ENCODE measurements at places on chromosomes 2 and 18. TPM values are rescaled to one million over a fixed set of nuclear protein-coding genes. Genes with fewer than 3 reads are reported as not detected.

The GREB1 gene
- total RNA-seq = 2.3 TPM

The CD8B2 gene
- 0.21 TPM for total RNA-seq

DNA sequence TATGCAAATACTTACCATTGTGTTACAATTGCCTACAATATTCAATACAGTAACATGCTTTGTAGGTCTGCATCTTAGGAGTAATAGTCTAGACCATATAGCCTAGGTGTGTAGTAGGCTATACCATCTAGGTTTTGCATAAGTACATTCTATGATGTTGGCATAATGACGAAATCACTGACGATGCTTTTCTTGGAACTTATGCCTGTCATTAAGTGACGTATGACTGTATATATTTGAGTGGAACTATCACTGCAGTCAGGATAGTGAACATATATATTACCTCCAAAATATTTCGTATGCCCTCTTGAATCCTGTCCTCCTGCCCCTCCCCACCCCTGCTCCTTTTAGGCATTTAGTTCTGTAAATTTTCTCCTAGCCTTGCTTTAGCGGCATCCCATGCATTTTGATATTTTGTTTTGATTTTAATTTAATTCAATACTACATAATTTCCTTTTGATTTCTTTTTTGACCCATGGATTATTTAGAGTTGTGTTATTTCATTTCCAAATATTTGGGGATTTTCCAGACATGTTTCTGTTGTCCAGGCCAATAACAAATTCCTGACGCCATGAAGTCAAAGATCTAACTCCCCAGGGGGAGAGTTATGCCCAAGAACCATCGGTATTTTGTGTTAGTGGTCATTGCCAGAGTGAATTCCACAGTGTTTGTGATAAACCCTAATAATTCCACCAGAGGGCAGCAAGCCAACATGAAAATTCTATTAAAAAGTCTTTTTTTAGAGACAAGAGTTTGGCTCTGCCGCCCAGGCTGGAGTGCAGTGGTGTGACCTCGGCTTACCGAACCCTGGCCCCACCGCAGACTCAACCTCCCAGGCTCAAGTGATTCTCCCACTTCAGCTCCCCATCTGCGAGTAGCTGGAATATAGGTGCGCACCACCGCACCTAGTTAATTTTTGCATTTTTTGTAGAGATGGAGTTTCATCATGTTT, 24.2 kb upstream of the CASP8 start:
- peak; percentile 75 for DNase-seq

DNA sequence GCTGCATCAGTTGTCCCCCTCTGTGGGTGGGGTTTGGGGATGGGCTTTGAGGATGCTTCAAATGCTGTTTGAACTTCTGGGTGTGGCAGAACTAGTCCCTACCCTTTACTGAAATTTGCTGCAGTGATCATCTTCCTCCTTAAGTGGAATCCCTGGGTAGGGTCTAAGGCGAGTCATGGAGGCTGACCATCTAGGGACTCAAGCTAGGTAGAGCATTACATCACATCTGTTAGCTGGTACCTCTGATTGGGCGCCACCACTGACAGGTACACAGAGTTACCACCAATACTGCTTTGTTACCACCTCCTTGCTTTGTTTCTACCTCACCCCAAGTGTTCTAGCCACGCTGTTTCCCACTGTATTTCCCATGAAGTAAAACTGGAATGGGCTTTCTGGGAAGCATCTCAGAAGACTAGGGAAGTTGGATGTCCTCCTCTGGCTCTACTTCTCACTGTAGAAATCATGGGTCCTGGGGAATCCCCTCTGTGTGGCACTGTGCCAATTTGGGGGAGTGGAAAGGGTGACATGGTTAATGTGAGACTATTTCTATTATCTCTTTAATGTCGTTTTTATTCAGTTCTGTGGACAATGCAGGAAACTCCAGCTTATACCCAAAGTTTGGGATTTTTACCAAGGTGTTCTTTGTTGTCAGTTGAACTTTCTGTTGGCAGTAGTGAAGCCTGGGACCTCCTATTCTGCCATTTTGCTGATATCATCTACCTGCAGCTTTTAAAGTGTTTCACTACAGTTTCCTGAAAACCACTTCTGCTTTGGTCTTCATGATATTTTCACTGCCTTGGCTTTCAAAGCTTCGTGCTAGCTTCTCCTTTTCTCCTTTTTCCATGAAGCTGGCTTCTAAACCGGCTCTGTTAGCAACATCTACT, 14.5 kb upstream of the SULT1C4 start:
- no peak for DNase-seq

GRCh38 chr2:207478572-207478971, 51.2 kb upstream of the CREB1 start:
- DNase-seq = no peak

DNA sequence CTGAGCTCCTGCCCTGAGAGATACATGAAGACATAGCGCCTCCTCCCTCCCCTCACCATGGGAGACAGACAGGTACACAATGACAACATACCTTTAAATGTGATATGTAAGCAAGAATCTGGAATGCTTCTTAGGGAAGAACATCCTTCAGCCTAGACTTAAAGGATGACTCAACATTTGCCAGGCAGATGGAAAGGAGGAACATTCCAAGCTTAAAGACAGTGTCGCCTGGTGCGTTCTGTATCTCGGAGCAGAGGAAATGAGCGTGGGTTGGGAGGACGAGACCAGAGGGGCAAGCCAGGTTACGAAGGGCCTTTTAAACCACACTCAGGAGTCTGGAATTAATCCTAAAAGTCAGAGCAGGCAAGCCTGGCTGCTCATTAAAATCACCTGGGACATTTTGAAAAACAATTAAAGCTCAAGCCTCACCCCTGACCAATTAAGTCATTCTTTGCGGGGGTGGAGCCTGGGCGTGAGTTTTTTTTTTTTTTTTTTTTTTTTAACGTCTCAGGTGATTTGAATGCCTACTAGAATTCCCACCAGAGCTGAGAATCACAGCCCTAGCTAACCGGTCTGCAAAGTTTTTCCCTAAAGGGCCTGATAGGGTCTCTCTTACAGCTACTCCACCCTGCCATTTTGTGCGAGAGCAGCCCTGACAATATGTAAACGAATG, 131.2 kb upstream of the SEC11C start:
- no peak for DNase-seq

DNA sequence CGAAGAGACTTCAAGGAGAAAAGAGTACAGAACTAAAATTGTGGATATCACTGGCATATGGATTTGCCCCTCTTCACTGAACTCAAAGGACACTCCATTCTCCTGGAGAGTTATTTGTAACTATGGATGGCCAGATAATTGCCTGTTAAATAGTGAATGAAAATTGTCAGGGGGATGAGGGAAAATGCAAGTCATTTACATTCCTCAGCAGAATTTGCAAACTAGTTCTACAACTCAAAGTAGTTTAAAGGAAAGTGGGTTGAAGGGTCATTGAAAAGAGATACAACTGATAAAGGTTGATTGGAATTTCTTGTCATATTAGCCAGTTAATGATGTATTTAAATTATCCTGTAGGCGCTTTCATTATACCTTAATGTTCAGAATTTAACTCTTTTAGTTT, 266.5 kb upstream of the SPOPL start:
- no peak for DNase-seq

DNA sequence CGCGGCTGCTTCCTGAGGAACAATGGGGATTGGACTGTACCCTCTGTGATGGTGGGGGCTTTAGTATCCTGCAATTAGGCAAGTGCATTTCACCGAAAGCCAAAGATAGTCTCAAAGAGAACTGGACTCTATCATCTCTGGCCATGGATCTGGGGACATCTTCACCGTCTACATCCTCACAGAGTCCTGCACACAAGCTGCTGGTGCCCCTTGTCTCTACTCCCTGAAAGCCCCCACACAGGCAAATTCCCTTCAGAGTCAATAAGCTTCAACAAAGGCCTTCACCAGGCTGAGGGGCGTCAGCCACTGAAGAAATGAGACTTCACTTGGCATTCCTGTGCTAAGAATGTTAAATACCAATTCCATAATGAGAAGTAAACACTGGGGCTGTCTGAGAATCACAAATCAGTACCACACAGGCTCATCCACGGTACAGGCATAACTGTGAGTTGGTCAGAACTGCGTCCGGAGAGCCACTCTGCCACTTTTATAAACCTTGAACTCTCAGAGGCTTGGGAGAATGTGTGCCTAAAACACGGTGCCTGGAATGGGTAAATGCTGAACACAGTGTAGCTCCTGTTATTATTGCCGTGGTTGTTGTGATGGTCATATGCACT, 432.7 kb downstream of the ZNF521 start:
- no peak for DNase-seq

GRCh38 chr18:62713651-62714247, 1.6 kb upstream of the PHLPP1 start:
- DNase-seq = no peak

DNA sequence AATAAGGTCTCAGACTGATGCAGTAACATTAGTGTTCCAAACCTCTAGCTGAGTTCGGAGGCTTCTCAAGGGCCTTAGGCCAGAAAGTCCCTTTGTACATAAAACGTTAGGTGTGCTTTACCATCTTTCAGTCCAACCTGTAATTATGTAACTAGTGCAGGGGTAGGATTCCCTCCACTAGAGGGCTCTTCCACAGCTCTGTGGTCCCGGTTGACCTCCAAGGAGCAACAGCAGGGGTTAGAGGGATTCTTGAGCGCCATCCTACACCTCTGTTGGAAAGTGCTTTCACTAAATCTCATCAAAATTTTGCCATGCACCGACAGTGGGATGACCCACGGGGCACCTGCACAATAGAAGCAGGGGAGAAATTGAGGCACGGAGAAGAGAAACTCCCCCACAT, 155.8 kb upstream of the LRP1B start:
- no peak for DNase-seq

- DNase-seq = no peak
Observed at GRCh38 chr18:56770097-56770496, 118.9 kb downstream of the WDR7 start.

DNA sequence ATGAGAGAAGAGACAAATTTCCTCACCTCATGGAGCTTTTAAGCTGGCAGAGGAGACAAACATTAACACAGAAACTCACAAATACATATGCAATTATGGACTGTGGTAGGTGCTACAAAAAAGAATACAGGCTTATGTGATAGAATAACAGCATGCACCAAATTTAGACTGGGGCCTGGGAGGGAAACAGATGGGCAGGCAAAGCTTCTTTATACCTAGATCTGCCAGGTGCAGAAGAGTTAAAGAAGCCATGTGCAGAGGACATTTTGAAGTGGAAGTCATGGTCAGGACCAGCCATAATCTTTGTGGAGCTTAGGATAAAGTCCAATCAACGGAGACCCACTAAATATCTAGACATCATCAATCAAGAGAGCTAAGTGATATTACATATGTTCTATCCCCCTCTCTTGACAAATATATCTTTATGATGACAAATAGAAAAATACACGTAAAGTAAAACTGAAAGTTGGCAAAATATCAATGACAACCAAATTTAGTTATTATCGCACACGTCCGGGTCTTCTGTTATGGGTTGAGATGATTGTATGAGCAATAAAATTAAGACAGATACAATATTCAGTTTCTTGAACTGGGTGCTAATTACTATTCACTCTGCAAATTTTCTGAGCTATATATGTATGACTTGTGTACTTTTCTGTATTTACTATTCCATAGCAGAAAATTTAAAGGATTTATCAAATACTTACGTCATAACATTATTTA, 44.1 kb downstream of the CD28 start:
- DNase-seq = no peak

GRCh38 chr18:9701609-9702349, 6.3 kb upstream of the RAB31 start:
- DNase-seq = no peak

DNA sequence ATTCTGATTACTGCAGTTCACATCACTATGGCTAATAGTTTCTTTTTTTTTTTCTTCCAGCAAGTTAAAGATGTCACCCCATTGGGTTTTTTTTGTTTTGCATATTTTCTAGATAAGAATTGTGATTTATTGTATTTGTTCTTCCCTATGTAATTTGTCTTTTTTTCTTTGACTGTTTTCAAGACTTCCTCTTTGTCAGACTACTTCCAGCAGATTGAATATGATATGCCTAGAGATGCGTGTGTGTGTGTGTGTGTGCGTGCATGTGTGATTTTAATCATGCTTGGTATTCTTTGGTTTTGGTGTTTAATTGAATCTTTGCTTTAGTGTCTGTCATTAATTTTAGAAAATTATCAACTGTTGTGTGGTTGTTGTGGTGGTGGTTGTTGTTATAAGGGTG, 166.7 kb upstream of the SLC39A10 start:
- no peak for DNase-seq
